ENCODE measurements at places on chromosomes 5 and 9.

GRCh38 chr5:91092859-91093783 is 290.0 kb downstream of the ARRDC3 start:
- DNase-seq = no peak

DNA sequence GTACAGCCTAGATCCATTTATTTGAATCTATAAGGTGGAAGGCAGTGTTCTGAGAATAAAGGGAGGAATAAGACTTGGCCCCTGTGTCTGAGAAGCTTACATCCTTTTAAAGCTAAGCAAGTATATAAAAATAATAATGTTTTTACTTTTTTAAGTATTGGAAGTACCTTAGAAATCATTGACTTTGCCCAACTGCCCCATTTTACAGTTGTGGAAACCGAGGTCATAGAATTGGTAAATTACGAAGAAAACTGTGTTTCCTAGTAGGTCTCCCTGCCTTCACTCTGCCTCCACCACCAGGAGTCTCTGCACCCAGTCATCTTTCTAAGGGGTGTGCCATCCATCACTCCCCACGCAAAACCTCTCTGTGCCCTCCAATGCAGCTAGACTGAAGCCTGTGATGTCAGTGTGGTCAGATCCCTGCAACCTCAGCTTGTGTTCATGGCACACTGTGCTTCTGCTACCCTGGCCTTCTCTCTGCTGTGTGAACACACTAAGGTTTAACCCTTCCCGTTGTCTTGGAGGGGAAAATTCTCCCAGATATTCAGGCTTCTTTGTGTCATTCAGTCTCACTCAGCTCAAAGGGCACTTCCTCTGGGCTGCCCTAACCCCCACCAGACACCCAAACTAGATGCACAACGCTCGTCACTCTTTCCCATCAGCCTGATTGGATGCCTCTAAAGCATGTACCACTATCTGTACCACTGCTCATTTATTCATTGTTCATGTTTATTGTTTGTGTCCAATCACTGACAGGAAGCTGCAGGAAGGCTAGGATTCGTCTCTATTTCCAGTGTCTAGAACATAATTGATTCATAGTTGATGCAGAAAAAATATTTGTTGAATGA is 18.2 kb downstream of the ADRB2 start:
- no peak for DNase-seq

DNA sequence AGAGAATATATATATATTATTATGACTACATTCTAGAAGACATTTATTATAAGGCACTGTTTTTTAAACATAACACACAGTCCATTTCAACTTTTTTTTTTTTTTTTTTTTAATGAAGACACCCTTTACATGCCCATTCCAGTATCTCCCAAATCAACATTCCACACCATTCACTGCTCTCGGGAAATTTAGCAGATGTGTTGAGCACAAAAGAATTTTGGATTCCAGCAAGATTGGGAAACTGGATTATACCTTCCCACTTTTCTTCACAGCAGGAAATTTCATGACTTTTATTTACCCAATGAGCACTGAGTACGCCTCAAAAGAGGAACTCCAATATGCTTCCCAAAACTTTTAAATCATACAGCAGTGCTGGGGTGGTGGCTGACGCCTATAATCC is 333.6 kb upstream of the DAB2 start:
- no peak for DNase-seq

DNA sequence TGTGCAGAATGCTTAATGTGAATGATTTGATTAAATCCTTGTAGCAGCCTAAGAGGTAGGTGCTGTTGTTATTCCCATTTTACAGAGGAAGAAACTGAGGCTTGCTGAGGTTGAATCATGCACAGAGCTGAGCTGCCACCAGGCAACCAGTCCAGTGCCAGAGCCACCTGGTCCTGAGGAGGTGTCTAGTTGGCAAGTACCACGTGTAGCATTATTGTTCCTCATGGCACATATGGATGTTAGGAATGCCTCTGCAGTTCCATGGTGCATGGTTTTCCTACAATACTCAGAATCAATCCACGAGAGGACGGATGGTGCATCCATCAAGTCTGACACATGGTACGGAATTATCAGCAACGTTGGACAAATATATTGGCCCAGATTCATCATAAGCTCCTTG is 8.9 kb downstream of the UBE2QL1 start:
- DNase-seq = no peak

- DNase-seq = no peak
These were observed 56.8 kb downstream of the UGCG start for GRCh38 chr9:111953444-111953843.

GRCh38 chr5:87404359-87404758 is 8.4 kb downstream of the CCNH start:
- no peak for DNase-seq

DNA sequence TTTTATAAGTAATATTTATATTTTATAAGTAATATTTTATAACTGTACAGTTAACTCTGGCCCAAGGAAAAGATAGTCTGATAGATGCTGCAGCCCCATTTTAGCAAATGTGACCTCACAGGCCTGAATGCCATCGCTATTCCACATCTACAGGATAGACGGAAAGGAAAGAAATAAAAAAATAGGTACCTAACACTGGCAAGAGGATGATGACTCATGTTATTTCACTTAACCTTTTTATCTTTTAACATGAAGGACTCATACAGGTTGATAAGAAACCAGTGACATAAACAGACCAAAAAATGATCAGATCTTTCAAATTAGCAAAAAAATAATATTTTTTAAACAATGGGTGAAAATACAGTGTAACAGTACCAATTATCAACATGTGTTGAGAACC is 2.7 kb downstream of the CD274 start:
- DNase-seq = peak; percentile 22

GRCh38 chr9:134224127-134224526 is 59.8 kb upstream of the RNU6ATAC start:
- DNase-seq = no peak

- DNase-seq = no peak
These were observed 195.4 kb upstream of the MSX2 start for GRCh38 chr5:174528821-174529544.

DNA sequence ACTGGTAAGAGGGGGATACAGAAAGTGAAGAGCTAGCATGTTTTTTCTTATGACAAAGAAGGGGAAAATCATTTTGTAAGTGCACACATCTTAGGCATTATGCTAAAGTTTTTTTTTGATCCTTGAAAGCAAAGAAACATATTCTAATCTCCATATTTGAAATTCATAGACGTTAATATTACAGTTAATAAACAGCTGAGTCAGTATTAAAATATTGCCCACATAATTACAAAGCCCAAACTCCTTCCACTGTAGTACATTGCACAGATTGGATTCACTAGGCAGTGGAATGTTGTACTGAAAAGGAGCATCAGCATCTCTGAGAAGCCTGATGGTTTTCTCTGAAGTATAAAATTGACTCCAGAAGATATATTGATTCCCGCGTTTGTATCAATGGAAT is 122.6 kb downstream of the ISOC1 start:
- DNase-seq = no peak

DNA sequence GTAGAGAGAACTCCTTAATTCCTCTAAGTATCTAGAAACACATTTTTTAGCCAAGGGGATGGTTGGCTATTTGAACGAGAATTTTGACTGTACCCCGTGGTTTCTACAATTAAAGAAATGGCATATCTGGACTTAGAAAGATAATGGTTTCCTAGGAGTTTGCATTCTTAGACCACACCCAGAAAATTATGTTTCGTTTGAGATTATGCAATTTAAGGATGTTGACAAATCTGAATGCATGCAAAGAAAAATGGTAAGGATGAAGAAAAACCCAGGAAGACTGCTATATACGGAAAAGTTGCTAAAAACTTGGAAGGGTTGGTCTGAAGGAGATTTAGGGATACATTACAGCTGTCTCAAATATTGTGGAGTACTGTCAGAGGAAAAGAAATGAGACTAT is 538.5 kb upstream of the WWC1 start:
- no peak for DNase-seq

DNA sequence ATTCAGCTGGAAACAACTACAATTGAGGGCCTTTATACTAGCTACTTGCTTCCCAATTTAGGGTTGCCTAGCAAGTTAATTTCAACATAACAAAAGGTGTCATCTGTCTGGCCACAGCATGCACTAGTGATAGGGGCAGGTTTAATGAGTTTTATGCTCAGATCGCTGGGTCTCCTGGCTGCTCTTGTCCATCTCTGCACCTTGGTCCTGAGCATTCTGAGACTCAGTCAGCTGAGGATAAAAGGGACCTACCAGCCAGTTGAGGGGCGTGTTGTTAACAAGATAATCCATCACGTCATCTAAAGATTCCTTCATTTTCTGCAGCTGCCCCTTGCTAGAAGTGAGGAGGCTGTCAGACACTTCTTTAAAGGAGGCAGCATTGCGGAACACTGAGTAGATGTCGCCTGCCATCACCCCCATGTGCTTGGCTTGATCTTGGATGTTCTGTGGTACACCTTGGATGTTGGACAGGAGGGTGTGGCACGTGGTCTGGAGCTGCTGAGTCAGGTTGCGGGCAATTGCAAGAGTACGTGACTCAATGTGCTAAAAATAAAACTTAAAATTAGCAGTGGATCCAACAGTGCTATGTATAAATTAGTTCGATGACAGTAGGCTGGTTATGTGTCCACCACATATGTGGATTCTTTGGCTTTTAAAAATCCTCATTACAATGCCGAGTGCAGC is 11.0 kb downstream of the PLIN2 start:
- peak; percentile 65 for DNase-seq

DNA sequence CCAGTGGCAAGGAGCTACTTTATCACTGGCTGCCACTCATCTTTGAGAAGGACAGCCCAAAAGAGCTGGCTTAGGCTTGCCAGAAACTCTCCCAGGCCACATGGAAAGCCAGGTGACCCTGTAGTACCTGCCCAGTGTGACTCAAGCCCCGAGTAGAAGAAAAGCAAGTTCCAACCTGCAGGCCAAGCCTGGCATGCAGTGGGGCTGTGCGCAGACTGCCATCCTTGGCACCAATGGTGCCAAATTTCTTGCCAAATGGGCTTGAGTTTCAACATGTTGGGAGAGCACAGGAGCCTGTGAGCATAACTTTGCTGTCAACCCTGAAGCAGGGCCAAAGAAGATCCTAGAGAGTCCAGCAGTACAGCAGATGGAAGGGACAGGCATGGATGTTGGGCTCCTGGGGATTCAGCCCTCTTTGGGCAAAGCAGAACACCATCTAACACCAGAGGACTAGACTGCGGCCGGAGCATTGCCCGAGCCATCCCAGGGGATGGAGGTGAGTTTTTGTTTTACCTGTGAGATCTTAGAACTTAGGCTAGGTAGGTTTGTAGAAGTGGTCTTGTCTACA is 27.3 kb upstream of the SHB start:
- no peak for DNase-seq

- DNase-seq = no peak
These were observed 60.3 kb downstream of the MAPKAP1 start for GRCh38 chr9:125646621-125647100.

GRCh38 chr5:107021575-107021974 is 649.2 kb downstream of the EFNA5 start:
- DNase-seq = no peak

- peak; percentile 39 for DNase-seq
These were observed 774.5 kb upstream of the RGMB start for GRCh38 chr5:97998941-97999340.

DNA sequence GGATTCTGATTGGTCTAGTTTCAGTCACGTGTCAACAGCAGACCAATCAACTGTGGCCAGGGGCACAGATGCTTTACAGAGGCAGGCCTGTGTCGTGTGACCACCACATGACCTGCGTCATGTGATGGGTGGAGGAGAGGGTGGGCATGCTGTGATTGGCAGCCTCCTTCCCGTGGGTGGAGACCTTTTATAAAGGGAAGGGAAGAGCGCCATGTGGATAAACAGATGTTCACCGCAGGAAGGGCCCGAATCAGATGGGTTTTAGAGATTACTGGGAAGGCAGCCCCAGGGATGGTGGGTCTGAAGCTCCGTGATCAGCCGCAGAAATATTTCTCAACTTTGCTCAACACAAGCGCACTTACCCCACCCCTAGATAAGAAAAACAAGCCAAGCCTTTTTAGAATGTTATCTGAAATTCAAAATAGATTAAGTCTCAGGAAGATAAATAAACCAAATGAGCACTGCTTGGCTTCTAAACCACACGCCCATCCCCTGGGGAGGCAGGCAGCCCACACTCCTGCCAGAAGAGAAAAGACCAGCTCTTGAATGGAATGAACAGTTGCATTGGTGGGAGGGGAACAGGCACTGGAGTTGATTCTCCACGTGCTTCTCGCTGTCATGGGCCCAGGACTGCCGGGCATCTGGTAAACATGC is 43.6 kb downstream of the ROPN1L start:
- peak; percentile 93 for DNase-seq

DNA sequence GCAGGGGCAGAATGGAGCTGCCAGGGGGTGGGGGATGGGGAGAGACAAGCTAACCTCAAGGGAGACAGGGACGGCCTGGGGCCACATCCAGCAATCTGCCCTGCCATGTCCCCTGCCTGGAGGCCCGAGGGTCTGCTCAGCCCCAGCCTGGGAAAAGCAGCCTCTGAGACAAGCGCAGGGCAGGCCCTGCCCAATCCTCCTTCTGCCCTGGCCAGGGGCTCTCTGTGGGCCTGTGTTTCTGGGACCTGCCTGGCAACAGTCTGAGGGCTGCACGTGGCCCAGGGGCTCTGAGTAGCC is 13.9 kb upstream of the QSOX2 start:
- no peak for DNase-seq

- no peak for DNase-seq
These were observed 385.6 kb upstream of the ST8SIA4 start for GRCh38 chr5:101288633-101289032.

DNA sequence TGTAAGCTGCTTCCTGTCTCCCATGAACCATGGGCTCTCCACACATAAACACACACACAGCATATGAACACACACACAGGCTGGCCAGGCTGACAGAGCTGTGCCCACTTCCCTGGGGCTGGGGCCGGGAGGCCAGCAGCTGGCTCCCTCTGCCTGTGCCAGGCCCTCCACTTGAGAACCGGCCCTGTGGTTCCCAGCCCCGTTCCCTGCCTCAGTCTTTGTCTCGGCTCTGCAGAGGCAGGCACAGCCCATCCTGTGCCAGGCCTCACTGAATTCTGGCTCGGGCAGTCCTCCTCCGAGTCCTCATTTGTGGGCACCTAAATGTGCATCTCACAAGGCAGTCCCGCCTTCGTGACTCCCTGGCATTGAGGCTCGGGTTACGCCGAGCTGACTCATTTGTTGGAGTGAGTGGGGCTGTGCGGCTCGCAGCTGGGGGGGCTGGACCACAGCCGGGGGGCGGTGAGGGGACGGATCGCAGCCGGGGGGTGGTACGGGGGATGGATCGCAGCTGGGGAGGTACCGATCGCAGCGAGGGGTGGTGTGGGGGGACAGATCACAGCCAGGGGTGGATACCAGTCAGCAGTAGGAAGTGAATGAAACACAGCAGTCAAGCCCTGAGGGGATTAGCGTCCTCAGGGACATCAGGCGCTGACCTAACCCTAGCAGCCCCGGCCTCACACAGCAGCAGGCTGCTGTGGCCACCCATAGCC is 72.3 kb downstream of the PSMB7 start:
- peak; percentile 97 for DNase-seq

GRCh38 chr9:120158221-120158620 is 421.7 kb downstream of the CDK5RAP2 start:
- DNase-seq = no peak

DNA sequence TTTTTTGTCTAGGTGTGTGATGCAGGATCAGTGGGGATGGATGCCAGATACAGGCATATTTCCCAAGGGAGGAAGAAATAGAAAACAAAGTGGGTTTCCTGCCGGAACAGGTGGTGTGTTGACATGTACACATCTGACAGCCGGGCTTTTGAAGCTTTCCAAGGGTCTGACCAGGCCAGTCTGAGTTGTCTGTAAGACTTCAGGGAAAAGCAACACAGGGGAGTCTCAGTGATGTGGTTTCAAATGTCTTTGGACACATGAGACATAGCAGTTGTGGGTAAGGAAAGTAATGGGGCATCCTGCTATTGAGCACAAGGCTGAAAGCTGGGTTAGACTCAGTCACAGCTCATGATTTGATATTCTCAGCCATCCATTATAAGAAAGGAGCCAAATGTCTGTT is 274.9 kb downstream of the PIK3R1 start:
- no peak for DNase-seq
